Activated B cell treated with CpG ODN at 0.5 μM for 24 hours (primary cell): ENCODE measurements at places on chromosomes 5 and 9. TPM values are rescaled to one million over a fixed set of nuclear protein-coding genes. Genes with fewer than 3 reads are reported as not detected.

Gene DNAJC18
- total RNA-seq: 9.1 and 9.6 TPM in 2 replicates

DNA sequence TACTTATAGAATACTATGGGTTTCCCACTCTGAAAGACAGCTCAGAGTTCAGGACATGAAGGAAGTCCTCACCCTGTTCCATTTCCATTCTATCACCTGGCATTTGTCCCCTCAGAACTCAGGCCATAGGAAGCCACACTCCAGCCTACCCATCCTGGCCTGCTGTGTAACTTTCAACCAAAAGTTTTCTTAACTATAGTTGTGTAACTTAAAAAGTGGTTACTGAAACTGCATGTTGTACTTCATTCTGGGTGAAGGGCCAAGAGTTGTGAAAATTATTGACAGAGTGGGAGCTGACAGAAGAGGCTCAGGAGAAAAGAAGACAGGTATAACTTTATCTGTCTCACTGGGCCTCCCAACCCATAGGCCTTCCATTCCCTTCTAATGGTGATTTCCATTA lies 212.5 kb downstream of the RAB3C start:
- H3K4me1 ChIP-seq: peaks cover 4% of the 10 kb centered on the region
- no peak overlapping the region for H3K4me3 ChIP-seq
- H3K27me3 ChIP-seq: peaks cover under 1% of the 10 kb centered on the region

Gene ERCC6L2
- total RNA-seq: 43.2 and 52.3 TPM in 2 replicates

DNA sequence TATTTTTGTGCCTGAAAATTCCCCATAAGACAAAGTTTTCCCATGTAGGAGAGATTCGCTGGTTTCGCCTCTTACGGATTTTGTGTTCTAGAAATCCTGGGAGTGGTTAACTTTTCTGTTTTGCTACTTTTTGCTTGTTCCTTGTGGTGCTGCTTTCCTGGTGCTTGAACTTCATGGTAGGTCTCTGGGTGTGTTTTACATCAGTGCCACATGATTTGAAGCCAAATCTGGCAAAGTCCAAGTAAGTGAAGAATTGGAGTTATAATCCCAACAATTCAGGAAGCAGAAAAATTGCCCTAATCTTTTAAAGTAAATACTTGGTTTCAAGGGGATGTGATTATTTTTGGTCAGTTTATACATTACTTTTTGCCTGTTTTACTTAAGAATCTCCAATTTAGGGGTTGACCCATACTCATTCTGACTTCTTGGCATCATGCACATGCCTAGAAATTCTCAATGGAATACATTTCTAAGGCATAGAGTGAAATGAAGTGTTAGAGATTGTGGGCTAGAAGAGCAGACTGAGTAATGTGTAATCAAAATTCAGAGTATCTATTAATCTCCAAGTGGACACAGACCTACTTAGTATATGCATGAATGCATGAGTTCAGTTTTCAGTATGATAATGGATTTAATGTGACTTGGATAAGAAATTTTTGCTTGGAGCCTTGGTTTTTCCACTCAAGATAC lies 189.7 kb downstream of the CSNK1G3 start:
- DNase-seq: no peak
- no peaks in the 10 kb centered on the region for H3K4me1 ChIP-seq
- no peaks in the 10 kb centered on the region for H3K36me3 ChIP-seq
- no peak overlapping the region for H3K4me3 ChIP-seq

GRCh38 chr9:12775679-12776512 lies 1.1 kb downstream of the LURAP1L start:
- H3K27ac ChIP-seq: no peak overlapping the region
- no peak overlapping the region for H3K4me3 ChIP-seq
- H3K4me1 ChIP-seq: peaks cover 14% of the 10 kb centered on the region
- no peak for DNase-seq
- no peaks in the 10 kb centered on the region for H3K36me3 ChIP-seq

GRCh38 chr5:145178641-145179523 lies 656.3 kb downstream of the PRELID2 start:
- no peak for DNase-seq
- H3K4me1 ChIP-seq: no peaks in the 10 kb centered on the region
- no peaks in the 10 kb centered on the region for H3K27me3 ChIP-seq
- H3K36me3 ChIP-seq: no peaks in the 10 kb centered on the region

Gene TRIP13
- total RNA-seq: 3.5 and 4.1 TPM in 2 replicates
